ENCODE measurements at places on chromosomes 6 and 20.

DNA sequence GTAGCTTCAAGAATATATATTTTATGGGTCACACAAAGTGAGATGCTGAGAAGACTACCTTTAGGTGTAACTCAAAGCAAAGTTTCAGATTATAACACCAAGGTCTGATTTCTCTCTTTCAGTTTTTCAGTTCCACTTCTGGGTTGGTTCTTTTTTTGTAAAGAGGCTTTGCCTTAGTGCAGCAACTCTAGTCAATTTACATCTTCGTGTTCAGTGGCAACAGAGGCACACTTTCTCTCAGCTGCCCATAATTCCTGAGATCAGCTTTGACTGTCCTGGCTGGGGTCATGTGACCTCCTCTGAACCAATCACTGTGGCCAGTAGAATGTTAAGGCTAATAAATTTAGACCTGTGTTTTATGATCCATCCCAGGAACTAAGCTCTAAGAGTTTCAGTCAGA is 120.2 kb downstream of the TINAG start:
- no peak for DNase-seq

DNA sequence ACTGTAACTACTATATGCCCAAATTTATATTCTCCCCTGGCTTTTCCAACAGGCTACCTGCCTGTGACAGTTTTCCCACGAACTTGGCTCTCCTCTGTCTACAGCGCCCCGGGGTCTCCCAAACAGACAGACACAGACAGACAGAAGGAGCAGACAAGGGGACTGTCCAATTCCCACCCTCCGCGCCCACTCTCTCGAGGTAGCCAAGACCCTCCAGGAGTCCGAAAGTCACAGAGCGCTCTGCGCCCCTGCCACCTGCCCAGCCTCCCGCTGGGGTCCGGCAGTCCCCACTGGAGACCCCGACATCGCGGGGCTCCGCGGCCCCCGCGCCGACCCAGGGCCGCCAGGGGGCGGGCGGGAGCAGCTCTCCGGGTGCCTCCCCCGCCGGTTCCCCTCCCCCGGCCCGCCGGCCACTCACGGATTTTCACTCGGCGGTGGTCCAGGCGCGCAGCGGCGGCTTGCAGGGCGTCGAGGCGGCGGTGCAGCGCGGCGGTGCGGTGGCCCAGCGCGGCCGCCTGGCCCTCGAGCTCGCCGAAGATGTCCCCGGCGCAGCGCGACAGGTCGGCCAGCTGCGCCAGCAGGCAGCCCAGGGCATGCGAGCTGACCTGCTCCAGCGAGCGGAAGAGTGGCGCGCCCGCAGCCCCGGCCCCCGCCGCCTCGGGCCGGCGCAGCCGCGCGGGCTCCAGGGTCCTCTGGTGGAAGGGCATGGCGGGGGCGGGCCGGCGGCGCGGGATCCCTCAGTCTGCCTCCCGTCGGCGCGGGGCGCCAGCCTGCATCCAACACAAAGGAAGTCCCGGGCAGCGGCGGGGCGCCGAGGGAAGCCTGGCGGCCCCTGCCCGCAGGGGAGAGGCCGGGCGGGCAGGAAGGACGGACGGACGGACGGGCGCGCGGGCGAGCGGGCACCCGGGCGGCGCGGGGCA is 81.3 kb upstream of the CCDC28A start:
- DNase-seq, result peak; percentile 19

- DNase-seq, result peak; percentile 88
Observed at GRCh38 chr6:118709859-118710350, 58.5 kb upstream of the CEP85L start.

GRCh38 chr6:144335914-144336313 is 50.8 kb downstream of the UTRN start:
- peak; percentile 48 for DNase-seq

- no peak for DNase-seq
Observed at GRCh38 chr6:71476872-71477271, 188.3 kb downstream of the OGFRL1 start.
